ENCODE measurements at places on chromosomes 3 and 15.

GRCh38 chr3:133895208-133896001, at the start of gene RAB6B:
RAB6B (minus strand) TSS chr3:133895882; CDS start chr3:133895466, 416 bp downstream.
- no peak for DNase-seq

- DNase-seq = no peak
Observed at GRCh38 chr3:137259089-137259488, 301.3 kb downstream of the IL20RB start.

GRCh38 chr15:81653259-81653658, 279.2 kb upstream of the TMC3 start:
- DNase-seq = no peak

GRCh38 chr3:98765721-98766120, 2.6 kb downstream of the ST3GAL6 start:
- no peak for DNase-seq
